ENCODE measurements at places on chromosomes 16 and 17. TPM values are rescaled to one million over a fixed set of nuclear protein-coding genes. Genes with fewer than 3 reads are reported as not detected.

- no peak for DNase-seq
- H3K4me1 ChIP-seq, result no peaks in the 10 kb centered on the region
- H3K27me3 ChIP-seq, result no peaks in the 10 kb centered on the region
- H3K27ac ChIP-seq, result no peak overlapping the region
- H3K4me3 ChIP-seq, result no peak overlapping the region
- H3K36me3 ChIP-seq, result peaks cover 11% of the 10 kb centered on the region
Observed at GRCh38 chr17:74250324-74250995, 23.6 kb upstream of the DNAI2 start.

CCL15 gene
- not detected for total RNA-seq

YPEL3 gene
- 131 TPM for total RNA-seq

TGFB1I1 gene
- 7.5 TPM for total RNA-seq

Data from esophagus squamous epithelium (tissue), 5 donors.